NCI-H1417 (cell line): ENCODE measurements at places on chromosomes 6 and 20.

GRCh38 chr20:33645072-33645358, 17.1 kb upstream of the C20orf144 start:
- DNase-seq: no peak

GRCh38 chr6:74937936-74938335, 267.9 kb downstream of the COL12A1 start:
- DNase-seq: no peak

- DNase-seq: no peak
Measured at GRCh38 chr6:105869835-105870440, 216.2 kb upstream of the PRDM1 start.

DNA sequence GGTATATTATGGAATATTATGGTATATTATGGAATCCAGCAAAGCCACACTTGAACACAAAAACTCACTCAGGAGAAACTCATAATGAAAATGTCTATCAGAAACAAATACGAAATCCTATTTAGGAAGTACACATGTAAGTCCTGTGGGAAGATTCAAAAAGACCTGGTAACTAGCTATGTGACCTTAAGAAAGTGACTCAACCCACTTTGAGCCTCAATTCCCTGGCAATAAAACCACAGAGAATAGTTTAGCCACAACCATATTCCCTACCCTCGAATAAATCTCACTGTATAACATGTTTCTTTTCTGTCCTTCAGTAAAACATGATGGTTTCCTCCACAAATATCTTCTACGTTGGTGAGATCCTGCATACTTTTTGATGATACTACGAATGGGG, 56.4 kb downstream of the ZMYND8 start:
- no peak for DNase-seq

DNA sequence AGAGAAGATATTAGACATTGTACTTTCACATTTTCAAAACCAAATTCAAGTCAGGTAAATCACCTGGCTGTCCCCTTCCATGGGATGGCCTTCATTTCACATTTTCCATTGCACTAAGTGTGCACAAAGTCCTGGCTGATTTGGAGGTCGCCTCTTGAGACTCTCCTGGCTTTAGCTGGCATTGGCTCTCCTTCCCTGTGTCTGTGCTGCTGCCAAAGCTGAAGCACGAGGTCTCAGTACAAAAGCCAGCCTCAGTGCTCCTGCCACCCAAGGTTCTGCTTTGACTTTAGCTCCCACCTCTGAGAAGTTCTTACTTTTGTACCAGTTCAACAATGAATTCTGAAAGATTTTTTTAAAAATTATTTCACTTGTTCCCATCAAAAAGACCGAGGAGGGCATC, 289.2 kb upstream of the CNR1 start:
- DNase-seq: no peak

DNA sequence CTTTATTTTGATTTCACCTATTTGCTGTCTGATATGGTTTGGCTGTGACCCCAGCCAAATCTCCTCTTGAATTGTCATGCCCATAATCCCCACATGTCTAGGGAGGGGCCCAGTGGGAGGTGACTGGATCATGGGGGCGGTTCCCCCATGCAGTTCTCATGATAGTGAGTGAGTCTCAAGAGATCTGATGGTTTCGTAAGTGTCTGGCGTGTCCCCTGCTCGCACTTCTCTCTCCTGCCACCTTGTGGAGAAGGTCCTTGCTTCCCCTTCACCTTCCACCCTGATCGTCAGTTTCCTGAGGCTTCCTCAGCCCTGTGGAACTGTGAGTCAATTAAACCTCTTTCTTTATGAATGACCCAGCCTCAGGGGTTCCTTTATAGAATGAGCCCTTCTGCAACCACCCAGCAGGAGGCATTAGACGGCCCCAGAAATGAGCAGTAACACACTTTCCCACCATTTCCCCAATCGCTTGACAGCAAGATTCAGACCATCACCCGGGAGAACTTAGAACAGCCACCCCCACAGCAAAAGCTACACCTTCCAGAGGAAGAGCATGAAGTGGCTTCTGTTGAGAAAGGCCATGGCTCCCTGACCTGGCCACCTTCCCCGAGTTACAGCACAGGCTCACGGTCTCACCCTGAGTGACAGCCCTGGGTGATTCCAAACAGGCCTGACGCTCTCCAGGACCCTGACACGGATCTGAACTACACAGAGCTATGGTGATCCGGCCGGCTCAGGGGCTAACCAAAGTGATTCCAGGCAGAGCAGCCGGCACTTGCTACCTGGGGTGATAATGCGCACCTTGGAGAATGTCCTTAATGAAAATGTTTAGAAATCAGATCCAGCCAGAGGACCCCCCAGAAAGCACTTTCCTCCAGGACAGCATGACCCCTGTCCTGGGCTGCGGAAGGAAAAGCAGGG, 131.2 kb upstream of the CDH4 start:
- DNase-seq: peak; percentile 83

DNA sequence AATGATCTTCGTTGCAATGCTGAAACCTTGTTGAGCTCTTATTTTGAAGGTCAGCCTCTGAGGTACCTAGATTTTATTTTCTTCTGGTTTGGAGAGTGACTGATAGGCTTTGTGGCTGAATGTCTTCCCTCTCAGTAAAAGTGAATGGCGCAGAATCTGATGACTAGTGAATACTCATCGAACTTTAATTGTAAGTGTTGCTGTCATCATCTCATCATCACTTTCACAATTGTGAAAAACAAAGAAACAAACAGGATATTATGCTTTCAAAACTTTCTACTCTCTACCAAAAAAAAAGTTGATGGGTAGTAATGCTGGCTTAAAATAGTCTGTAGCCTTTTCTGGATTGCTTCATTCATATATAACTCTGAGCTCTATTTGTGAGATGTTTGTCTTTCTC, 239.5 kb upstream of the RAB32 start:
- no peak for DNase-seq

DNA sequence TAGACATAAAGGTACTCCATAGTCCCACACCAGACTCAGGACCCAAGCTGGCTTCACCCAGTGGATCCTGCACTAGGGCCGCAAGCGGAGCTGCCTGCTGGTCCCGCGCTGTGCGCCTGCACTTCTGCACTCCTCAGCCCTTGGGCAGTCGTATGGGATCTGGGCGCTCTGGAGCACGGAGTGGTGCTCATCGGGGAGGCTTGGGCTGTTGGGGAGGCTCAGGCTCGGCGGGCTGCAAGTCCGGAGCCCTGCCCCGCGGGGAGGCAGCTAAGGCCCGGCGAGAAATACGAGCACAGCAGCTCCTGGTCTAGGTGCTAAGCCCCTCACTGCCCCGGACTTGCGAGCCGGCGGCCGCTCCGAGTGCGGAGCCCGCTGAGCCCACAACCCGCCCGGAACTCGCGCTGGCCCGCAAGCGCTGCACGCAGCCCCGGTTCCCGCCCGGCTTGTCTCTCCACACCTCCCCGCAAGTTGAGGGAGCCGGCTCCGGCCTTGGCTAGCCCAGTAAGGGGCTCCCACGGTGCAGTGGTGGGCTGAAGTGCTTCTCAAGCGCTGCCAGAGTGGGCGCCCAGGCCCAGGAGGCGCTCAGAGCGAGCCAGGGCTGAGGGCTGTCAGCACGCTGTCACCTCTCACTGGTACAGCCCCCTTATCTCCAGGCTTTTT, 33.4 kb upstream of the GCNT2 start:
- DNase-seq: no peak

DNA sequence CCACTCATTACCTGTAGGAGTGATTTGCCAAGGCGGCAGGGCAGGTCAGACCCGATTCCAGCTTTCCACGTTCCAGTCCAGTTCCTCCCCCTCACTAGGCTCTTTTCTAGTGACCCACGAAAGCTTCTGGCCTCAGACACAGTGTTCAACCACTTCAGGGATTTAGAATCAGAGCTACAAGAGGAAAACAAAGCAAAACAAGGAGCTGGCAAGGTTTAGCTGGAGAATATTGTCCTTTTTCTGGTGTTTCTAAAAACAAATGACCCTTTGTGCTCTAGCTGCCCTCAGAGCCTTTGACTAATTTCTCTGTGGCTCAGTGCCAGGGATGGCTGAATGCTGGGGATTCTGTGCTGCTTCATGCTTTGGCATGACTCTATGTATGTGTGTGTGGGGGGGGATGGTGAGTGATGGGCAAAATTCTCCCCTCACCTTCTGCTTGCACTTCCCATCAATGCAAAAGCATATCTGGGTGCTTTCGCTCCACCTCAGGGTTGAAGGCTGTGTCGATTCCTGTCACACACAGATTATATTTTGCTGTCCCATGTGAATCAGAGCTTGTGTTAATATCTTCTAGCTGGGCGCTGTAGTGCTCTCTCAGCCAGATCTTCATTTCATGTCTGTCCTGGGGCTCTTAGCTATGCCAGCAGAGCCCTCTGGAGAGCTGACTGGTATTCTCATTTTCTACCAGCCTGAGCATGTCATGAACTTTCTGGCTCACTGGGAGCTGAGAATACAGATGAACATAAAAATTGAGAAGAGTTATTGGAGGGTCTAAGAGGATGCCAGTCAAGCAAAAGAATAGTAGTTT, 19.3 kb upstream of the NEDD9 start:
- no peak for DNase-seq

GRCh38 chr6:139533171-139533570, 158.7 kb upstream of the CITED2 start:
- no peak for DNase-seq

- DNase-seq: no peak
Measured at GRCh38 chr6:21526974-21527373, 66.6 kb upstream of the SOX4 start.

GRCh38 chr6:160931378-160932310, 59.9 kb upstream of the MAP3K4 start:
- no peak for DNase-seq

DNA sequence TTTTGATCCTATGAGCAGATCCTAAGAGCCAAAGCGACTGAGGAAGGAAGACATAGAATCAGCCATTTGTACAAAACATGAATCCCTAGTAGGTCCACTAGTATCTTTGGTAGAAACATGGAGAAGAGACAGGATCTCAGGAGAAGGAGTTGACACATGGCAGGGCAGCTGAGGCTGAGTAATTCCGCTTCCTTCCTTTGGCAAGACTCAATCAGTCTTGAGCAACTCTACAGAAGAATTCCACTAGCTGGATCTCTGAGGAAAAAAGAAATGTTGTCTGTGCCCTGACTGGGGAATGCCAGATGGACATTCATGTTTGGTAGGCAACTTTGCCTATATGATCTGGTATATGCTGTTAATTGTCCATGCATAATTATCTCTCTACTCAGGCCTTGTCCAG, 35.3 kb downstream of the ESR1 start:
- DNase-seq: no peak

DNA sequence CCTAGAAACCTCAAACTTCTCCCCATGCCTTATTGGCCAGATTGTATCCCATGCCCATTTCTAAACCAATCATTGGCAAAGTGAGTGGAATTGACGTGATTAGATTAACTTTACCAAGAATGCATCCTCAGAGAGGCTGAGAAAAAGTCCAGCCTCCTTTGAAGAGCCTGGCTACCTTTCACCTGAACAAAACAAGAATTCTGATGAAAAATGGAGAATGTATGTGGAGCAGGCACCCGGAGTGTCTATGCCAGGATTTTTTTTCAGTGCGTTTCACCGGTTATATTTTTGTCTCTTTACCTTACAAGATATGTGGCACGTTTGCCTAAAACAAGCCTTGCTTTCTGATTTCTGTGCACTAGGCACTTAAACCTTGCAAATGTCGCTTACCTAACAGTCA, 6.1 kb upstream of the TRAM2 start:
- DNase-seq: no peak

- DNase-seq: no peak
Measured at GRCh38 chr6:89027756-89028155, 52.8 kb upstream of the PNRC1 start.
